Ureter (tissue), 1 donor: ENCODE measurements at places on chromosomes 7 and 10. TPM values are rescaled to one million over a fixed set of nuclear protein-coding genes. Genes with fewer than 3 reads are reported as not detected.

- DNase-seq = no peak
These were observed 163.3 kb downstream of the MAD1L1 start for GRCh38 chr7:2069472-2069860.

GRCh38 chr10:105725007-105725406 lies 1083.9 kb downstream of the SORCS3 start:
- DNase-seq = no peak

- DNase-seq = no peak
These were observed 6.5 kb downstream of the TBRG4 start for GRCh38 chr7:45104844-45105587.

DNA sequence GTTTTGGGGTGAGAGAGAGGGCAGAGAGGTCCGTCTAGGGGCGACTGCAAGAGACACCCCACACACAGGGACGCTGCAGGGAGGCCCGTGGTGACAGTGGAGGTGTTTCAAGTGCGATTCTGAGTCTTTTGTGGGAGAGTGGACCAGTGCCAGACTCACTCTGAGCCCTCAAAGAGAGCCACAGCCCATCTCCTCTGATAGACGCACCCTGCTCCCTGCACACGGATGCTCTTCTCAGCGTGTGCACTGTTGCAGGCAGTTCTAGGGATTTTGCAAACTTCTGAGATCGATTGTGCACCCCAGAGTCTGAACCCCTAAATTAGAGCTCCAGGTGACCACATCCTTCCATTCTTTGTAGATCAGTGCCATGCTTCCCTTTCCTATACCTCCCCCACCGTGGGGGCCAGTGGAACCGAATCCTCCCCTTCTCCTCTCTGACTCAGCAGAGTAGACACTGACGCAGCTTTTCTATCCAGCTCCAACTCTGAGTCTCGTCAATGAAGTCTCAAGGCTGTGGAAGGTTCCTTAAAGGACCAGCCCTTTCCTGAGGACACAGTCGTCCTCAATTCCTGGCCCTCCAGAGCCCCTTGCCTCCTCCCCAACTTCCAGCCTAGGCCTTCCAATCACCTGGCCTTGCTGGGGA lies 83.8 kb downstream of the TMEM130 start:
- DNase-seq = no peak

GRCh38 chr10:24357344-24358004 lies 148.5 kb downstream of the KIAA1217 start:
- DNase-seq = no peak

DNA sequence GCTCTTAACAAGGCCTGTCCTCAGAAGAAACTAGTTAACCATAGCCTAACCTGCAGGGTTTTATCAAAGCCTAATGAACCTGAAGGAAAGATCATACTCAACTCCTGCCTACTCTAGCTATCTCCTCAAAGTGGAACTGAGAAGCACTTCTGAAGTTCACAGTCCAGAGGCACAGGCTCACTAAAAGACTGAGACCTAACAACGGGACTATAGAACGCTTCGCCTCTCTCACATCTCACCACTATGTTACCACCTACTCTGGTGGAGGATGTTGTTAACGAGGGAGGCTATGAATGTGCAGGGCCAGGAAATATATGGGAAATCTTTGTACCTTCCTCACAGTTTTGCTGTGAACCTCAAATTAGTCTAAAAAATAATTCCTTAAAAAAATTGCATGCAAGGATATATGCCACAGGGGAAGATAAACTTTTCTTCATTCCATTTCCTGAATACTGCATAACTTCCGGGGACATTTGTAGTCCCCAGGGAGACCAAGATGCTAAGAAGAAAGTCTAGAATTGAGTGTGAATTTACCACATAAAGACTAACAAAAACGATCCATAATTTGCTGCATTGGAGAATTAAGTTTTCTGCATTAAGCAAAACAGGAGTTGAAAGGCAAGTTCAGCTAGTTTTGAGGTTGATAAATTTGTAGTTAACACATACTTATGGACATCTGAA lies 21.6 kb downstream of the LIPJ start:
- no peak for DNase-seq

DNA sequence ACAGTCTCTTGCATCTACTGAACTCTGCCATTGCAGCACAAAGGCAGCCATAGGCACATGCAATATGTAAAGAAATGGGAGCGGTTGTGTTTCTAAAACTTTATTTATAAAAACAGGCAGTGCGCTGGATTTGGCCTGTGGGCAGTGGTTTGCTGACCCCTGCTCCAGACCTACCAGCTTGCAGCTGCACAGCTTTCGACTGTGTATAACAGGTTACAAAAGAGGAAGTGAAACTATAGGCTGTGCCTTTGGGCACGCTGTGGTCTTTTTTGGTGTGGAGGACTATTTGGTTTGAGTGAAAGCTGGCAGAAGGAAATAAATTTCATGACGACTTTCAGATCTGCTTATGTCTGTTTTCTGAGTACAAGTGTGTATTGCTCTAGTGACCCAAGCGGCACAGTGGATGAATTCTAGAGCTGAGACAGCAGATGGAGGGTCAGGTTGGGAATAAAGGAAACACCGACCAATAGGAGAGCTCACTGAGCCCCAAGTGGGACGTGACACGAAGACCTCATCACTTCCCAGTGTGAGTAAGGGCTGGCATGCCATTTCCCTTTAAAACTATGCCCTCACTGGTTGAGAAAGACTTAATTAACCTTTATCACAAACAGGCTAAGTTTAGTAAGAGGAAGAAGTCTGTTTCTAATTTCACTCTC lies 152.7 kb downstream of the ANK3 start:
- DNase-seq = peak; percentile 46

DNA sequence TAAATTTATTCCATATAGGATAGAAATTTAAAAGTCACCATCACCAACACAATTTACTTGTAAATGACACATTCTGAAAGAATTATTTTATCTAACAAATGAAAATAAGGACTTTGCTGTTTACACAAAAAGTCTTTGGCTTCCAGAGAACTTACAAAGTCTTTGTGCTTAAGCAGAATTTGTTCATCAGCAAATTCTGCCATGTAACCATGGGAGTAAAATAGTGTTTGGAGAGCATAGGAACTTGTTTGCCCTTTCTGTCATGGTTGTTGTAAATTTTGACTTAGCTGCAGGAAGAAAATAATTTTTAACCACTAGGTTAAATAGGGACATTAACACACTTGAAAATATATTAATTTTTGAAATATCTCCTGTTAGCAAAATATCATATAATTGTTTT lies 15.2 kb downstream of the FGL2 start:
- no peak for DNase-seq

DNA sequence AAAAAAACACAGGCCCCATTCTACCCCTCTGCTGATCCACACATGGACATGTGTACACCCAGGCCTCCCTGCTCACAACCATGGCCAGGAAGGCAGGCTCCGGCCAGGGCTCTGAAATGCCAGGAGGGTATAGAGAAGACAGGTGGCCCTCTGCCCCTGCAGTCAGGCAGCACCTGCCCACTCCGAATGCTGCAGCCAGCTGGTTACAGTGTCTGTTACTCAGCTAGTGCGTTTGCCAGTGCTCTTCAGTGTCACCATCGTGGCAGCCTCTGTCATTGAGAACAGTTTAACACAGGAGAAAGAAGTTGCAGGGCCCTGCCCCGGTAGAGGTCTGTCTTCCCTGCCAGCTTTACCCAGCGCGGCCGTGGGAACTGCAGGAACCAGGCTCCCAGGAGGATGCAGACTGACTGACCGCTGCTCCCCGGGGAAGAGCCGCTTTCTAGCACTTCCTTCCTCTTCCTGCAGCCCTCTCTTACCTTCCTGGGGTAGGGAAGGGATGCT lies 128.8 kb upstream of the FAM20C start:
- no peak for DNase-seq

GRCh38 chr7:129188892-129189660 lies 643 bp downstream of the SMO start:
- no peak for DNase-seq

Gene PHYHIPL
- total RNA-seq = 2.4 TPM

- no peak for DNase-seq
These were observed 288.9 kb upstream of the KLF6 start for GRCh38 chr10:4073912-4074311.

GRCh38 chr7:15603124-15603523 lies 41.3 kb upstream of the AGMO start:
- no peak for DNase-seq

- DNase-seq = peak; percentile 57
These were observed 34.0 kb upstream of the DNMBP start for GRCh38 chr10:100043796-100044195.

- DNase-seq = no peak
These were observed 211.6 kb downstream of the PHF14 start for GRCh38 chr7:11185179-11185815.

GRCh38 chr10:126500866-126501265 lies 112.6 kb upstream of the ADAM12 start:
- no peak for DNase-seq

GRCh38 chr7:127995156-127995880 lies 35.9 kb downstream of the LRRC4 start:
- DNase-seq = no peak

- DNase-seq = no peak
These were observed 98.2 kb downstream of the ANK3 start for GRCh38 chr10:60291344-60291930.

GRCh38 chr10:1601406-1601805 lies 135.9 kb downstream of the ADARB2 start:
- no peak for DNase-seq

Gene PNPLA8
- 32.0 TPM for total RNA-seq

DNA sequence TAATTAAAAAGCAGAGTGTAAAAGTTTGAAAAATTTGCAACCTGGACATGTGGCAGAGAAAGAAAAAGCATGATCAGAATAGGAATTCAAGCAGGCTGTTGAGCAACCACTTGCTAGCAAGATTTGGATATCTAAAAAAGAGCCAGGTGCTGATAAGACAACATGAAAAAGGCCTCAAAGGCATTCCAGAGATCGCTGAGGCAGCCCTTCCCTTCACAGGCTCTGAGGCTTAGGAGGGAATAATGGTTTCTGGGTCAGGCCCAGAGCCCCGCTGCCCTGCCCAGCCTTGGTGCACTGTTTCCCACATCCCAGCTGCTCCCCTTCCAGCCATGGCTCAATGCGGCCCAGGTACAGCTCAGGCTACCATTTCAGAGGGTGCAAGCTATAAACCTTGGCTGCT lies 64.1 kb upstream of the EEPD1 start:
- no peak for DNase-seq

Gene CCDC172
- not detected for total RNA-seq

GRCh38 chr10:122786269-122786668 lies 59.4 kb downstream of the CUZD1 start:
- DNase-seq = no peak

DNA sequence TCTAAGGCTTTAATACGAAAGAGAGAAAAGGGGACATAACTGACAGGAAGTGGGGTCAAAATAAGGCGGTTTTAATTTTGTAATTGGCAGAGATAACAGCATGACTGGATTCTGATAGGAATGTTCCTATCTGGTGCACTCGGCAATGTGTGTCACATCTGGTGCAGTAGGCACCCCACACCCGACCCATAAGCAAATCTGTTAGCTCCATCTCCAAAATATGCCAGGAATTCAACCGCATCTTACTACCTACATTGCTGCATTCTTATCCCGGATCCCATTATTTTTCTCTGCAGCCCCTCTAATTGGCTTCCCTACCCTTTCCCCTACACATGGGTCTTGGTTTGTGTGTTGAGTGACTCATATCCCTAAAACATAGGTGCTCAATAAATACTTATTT lies 19.1 kb upstream of the GALNT11 start:
- no peak for DNase-seq

DNA sequence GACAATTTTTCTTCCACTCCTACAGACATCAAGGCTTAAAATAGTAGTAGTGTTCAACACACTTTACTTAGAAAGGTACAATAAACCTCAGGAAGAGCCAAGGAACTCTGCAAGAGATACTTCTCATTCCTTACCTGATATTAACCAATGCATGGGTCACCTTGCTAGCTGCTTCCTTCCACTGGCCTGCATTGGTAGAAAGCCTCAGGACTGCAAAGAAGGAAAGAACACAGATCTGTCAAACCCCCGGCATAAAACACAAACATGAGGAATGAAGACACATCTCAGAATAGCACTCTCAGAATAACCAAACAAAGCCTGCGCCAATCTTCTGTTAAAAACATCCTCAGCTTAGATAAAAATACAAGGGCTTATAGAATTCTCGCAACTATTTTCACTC lies 96.1 kb upstream of the KCNIP2 start:
- DNase-seq = no peak

DNA sequence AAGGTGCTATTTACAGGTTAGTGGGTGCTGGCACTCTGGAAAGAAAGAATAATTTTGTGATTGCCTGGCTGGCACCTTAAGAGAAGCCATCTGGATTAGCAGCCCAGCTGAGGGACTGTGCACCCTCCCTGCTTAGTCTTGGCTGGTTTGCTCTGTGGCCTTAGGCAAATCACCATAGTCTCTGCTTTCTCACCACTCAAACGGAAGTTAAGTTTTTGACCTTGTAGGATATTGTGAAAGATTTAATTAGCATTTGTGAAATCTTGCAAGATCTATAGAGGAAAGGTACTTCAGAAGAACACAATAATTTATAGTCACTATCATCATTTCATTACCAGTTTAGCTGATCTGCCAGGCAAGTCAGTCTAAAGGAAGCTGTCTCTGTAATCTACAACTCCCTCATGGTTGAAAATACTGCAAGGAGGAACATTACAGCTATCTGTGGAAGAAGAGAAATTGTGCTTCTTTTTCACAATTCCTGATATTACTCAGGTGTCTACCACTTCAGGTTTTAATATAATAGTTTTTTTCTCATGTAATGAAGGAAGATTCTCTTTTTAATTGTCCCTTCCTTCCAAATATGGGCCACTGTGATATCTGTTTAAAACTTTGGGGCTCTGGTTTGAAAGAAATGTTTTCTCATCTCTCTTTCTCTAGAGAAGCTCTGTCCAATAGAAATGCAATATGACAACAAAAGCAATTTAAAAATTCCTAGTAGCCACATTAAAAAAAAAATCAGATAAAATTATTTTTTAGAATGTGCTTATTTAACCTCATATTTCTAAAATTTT lies 219.6 kb downstream of the PTEN start:
- DNase-seq = no peak

- no peak for DNase-seq
These were observed 453.7 kb downstream of the SDK1 start for GRCh38 chr7:3754493-3755341.

DNA sequence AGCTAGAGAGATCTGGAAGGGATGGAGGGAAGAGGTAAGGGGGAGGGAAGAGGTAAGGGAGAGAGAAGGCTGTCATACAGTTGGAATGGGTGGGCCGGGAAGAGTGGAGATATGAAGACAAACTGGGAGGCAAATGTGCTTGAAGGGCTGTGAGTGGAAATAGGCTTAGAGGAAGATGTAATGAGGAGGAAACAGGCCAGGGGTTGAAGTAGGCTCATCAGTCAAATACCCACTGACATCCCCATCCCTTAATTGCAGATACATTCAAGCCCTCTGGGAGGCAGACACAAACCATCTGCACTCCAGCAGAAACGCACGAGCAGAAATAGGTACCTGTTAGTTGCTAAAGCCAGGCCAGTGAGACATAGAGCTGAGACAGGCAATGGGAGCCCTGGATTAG lies 2.1 kb downstream of the SYNPO2L start:
- DNase-seq = no peak

DNA sequence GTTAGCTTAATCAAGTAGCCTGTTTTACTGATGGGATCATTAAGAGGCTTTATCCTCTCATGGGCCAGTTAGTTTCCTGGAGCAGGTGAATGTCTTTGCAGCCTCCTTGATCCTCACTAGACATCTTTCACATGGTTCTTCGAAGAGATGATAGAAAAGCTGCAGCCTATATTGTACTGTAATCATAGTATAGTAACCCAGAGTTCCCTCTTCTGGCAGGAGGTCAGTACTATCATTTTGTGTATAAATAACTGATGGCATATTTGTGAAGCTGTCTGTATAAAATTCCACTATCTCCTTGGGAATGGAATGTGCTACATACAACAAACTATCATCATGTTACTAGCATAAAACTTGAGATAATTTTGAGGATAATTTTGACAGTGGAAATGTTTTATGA lies 123.8 kb upstream of the PRPS1L1 start:
- DNase-seq = no peak
